ENCODE measurements at places on chromosomes 4 and X.

DNA sequence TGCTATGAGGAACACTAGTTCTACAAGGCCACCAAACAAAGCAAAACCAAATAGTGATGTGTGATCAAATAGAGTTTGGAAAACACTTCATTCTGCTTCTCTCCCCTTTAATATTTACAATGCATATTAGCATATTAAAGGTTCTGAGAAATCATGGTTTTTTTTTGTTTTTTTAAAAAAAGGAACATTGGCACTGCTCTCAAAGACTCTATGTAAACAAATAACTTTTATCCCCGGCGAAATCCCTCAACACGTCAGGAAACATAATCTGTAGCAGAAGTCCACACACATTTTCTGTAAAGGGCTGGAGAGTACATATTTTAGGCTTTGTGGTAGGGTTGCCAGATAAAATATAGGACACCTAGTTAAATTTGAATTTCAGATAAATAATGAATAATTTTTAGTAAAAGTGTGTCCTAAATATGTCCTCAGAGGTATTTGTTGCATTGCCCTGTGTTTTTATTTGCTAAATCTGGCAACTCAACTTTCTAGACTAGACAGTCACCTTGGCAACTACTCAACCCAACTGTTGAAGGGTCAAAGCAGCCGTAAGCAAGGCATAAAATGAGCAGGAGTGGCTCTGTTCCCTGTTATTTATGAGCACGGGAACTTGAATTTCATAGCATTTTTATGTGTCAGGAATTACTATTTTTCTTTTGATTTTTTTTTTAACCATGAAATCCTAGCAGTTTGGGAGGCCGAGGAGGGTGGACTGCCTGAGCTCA lies 8.6 kb downstream of the SPATA4 start:
- no peak for DNase-seq

DNA sequence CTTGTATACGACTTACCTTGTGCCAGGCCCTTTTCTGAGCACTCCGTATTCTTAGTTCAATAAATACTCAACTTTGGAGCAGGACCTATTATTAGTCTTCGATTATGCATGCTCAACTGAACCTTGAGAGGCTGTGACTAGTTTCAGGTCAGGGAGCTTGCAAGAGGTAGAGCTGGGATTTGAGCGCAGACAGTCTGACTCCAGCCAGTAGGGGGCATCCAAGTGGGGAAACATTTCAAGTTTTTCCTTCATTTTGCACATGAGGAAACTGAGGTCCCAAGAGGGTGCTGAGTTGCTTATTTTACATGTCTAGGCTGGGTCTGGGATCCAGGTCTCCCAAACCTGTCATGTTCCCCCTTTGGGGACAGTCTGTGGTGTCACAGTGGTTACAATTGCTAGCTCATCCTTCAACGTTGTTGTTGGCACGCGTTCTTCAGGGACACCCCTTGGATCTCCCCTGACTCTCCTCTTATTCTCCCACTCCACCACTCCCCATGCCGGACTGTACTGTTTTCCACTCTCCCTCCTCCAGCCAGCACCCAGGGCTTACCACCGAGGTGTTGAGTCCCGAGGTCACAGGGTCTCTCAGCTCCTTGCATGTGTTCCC lies 6.7 kb upstream of the PRICKLE3 start:
- DNase-seq = peak; percentile 38

- peak; percentile 5 for DNase-seq
These were observed 105.1 kb downstream of the ADRA2C start for GRCh38 chr4:3871181-3871852.

DNA sequence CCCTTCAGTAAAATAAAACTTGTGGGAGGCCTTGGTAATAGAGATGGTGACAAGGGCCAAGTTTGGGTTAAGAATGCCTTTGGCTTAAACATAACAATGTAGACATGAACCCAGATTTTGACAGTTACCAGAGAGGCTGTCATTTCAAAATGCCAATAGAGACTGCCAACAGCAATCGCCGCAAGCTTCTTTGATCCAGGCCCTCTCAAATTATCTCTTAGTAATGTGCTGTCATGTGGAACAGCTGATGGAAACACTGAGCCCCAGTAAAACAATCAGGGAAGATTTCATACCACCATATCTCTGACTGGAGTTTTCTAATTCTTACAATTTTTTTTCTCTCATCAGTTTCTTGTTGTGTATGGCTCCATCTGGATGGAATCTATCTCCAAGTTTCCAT lies 80.5 kb downstream of the ZNF330 start:
- no peak for DNase-seq

GRCh38 chrX:97705936-97706335 lies 822.2 kb downstream of the RPA4 start:
- DNase-seq = no peak

- no peak for DNase-seq
These were observed 8.0 kb upstream of the MORC4 start for GRCh38 chrX:107008034-107008433.

DNA sequence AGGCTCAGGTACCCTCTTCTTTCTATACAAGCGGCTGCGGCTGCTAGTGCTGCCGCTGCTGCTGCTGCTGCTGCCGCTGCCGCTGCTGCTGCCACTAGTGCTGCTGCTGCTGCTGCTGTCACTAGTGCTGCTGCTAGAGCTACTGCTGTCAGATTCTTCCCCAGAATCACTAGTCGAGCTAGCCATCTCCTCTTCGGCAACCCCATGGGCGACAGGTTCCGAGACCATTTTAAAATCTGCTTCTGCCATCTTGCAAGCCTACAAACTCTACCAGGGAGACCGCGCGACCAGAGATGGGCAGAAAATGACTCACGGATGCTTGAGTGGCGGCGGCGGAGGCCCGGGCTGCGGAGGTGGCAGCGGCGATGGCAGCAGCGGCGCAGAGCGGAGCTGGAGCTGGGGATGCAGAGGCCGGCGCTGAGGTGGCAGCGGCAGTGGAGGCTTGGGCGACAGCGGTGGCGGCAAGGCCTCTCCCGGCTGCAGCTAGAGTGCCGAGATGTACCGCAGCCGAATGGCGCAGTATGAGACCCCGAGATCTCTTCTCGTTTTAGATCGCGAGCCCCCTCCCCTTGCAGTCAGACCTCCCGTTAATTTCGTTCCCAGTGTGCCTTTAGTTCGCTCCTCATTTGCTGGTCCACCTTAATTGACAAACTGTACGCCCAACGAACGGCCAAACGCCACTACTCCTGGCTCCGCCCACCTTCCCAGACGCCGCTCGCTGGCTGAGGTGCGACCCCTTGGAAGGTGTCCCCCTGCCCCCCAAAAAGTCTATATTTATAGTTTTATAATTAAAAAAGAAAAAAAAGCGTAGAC lies at the start of gene NAP1L3:
Gene NAP1L3, minus strand, starts transcription at position 523 of the 813 bp plus-strand sequence. Its CDS starts 274 bp downstream, at position 249.
- peak; percentile 76 for DNase-seq

DNA sequence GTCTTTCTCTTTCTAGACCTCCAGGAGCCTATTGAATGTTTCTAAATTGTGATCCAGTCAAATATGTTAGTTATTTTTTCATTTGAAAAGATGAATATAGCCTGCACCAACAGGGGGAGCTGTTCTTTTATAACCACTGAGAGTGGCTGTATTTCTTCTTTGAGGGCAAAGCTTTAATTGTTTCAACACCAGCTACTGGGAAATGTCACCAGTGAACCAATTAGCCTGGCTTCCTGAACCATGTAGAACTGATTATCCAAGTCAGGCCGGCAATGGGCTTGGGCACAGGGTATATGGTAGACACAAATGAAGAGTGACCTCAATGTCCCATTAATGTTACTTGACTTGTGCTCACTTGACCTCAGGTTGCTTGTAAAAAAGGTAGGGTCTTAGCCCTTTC lies 4.8 kb upstream of the DAPP1 start:
- DNase-seq = peak; percentile 74

GRCh38 chr4:8893227-8893623 lies 21.6 kb upstream of the HMX1 start:
- no peak for DNase-seq

GRCh38 chr4:821631-822030 lies 4.3 kb downstream of the CPLX1 start:
- no peak for DNase-seq
